ENCODE measurements at places on chromosomes 4 and X. TPM values are rescaled to one million over a fixed set of nuclear protein-coding genes. Genes with fewer than 3 reads are reported as not detected.

- DNase-seq, result no peak
Observed at GRCh38 chr4:169362607-169363006, 91.9 kb upstream of the SH3RF1 start.

- no peak for DNase-seq
Observed at GRCh38 chr4:7608046-7608445, 173.3 kb upstream of the PSAPL1 start.

XAGE2 gene
- total RNA-seq, result not detected

DNA sequence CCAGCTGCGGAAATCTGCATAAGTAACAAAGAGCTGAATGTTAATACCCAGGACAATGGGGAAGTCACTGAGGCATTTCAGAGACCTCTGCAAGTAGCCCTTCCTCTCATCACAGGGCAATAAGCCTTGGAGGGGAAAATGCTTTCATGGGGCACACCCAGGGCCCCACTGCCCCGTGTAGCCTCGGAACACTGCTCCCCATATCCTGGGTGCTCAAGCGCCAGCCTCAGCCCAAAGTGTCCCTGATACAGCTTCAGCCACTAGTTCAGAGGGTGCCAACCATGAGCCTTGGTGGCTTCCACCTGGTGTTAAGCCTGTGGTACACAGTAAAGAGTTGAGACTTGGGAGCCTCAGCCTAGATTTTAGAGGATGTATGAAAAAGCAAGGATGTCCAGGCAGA is 402.8 kb upstream of the CXorf51A start:
- no peak for DNase-seq

- no peak for DNase-seq
Observed at GRCh38 chrX:21959362-21960051, 19.0 kb downstream of the SMS start.

- no peak for DNase-seq
Observed at GRCh38 chrX:150329868-150330267, 33.2 kb upstream of the MAMLD1 start.

MBNL3 gene
- 25.0 TPM for total RNA-seq

DNA sequence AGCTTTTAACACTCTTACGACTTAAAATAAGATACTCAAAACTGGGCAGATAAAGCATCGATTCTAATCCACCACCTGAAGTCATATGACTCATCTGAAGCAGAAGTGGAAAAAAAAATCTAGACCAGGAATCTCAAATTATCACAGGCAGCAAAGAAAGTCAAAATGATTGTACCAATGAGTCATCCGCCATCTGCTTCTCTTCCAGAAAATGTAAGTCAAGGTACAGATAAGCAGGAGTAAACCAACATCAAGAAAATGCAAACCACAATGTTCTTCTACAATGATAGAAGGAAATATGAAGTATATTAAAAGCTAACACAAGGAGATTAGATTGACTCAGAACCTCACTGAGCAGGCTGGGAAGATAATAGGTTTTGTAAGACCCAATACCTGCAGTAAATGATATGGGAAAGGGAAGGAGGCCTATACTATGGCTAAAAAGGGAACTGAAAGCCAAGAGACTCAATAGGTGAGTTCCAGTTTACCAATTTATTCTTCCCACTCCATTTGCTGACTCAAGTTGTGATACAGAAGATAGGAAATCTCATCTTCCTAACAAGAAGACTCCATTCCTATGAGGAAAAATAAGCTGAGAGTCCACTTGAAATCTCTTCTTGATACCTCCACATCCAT is 88.4 kb upstream of the TET2 start:
- DNase-seq, result no peak

Measured in omental fat pad (tissue), 4 donors.